ENCODE measurements at places on chromosomes 7 and 10. TPM values are rescaled to one million over a fixed set of nuclear protein-coding genes. Genes with fewer than 3 reads are reported as not detected.

The STAG3 gene
- under 0.01 TPM for total RNA-seq

The FAM25G gene
- not detected for total RNA-seq

The GIMAP7 gene
- not detected for total RNA-seq

The ABCB1 gene
- 0.97 TPM for total RNA-seq

The HOXA4 gene
- total RNA-seq: 0.97 TPM

The FAM24B gene
- total RNA-seq: 2.9 TPM

The FOXI2 gene
- total RNA-seq: not detected

The PLA2G12B gene
- total RNA-seq: not detected

GRCh38 chr10:124742413-124743190 is 1.6 kb downstream of the FAM53B start:
- DNase-seq: peak; percentile 49

- DNase-seq: no peak
Observed at GRCh38 chr7:142443216-142444010, 185.6 kb upstream of the PRSS58 start.

- DNase-seq: no peak
Observed at GRCh38 chr7:124188576-124188975, 155.7 kb upstream of the TMEM229A start.

GRCh38 chr10:44369854-44370253 is 15.0 kb downstream of the CXCL12 start:
- no peak for DNase-seq

- no peak for DNase-seq
Observed at GRCh38 chr7:15041226-15041625, 138.7 kb upstream of the DGKB start.

- peak; percentile 19 for DNase-seq
Observed at GRCh38 chr7:77954773-77955555, 156.4 kb downstream of the PHTF2 start.

DNA sequence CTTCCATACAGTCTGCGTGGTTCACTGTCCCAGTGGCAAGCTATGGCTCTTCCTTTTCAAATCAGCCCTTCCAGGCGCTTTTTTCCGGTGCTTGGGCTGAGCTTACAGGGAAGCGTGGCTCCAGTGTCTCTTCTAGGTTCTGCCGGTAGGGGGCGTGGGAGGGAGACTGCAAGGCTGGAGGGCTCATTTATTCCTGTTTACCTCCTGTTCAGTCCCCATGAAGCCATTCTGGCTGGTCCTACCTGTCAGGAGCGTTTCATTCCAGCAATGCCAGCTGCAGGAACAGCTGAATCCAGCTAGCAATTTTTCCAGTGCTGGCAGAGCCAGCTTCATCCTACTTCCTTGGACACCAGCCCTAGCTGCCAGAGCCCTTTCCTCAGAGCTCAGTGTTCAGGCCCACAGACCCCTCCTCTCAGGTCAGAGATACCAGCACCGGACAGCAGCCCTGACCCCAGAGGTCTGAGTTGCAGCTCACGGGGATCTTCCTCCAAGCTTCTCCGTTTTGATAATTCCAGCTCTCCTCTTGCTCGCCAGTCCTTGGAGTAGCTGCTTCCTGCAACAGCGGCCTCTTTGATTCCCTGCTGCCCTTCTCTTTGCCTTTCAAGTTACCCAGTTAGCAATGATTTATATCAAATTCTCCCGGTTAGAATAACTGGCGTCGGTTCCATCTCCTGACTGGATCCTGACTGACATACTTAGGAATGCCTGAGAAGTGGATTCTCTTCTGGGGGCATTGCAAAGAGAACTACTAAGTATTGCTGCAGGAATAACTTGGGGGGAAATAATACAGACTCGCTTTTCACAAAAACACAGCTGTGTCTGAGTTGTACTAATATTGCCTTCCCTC is 129.8 kb downstream of the FRMD4A start:
- no peak for DNase-seq

DNA sequence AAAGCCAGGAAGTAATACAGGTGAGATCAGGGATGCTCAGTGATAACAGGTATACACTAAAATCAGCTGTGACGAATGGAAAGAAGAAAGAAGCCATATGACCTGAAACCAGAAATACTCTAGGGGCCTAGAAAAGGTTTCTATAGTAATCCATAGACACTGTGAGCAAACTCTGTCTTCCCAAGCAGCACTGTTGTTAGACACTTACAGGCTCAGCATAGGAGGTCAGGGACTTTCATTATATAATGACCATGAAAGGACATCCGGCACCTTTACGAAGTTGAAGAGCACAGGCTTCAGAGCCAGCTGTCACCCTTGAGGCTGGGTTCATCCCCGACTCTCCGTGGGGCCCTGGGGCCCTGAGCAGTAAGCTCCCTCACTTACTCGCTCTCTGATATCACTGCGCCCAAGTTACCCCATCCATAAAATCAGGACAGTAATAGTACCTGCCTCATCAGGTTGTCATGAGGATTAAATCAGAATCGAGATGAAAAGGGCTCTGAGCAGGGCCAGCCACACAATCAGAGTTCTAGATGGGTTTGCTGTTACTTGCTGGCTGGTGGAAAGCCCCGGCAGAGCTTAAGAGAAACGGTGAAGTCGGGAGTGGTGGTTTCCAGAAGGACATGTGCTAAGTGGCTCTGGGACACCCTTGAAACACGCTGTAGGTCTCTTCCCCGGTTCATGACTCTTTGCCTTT is 79.5 kb downstream of the ITIH5 start:
- no peak for DNase-seq

DNA sequence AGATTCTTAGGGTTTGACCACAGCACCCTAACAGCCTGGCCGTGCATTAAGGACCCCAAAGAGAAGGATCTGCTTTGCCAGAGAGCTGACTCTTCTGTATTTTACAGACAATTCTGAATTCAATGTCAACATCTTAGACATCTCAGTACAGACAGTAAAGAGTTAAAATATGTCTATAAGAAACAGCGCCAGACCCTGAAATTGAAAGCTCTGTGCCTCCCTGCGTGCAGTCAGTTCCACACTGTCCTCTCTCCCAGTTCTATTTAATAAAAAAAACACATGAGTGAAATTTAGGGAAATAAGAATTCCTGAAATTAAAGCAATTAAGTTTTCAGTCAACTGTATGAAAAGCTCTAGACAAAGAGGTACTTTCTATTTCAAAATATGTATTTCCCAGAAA is 45.1 kb downstream of the MET start:
- DNase-seq: no peak

DNA sequence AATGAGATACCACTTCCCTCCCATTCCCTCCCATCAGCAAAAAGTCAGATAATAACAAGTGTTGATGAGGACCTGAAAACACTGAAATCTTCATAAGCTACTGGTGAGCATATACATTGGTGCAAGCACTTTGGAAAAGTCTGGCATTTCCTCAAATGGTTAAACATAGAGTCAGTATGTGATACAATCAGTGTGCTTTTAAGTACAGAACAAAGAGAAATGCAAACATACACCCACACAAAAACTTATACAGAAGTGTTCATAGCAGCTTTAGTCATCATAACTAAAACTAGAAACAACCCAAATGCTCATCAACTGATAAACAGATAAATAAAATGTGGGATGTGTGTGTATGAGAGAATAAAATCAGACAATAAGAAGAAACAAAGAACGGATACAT is 261.9 kb downstream of the ELMO1 start:
- no peak for DNase-seq

GRCh38 chr7:148480479-148481146 is 110.0 kb upstream of the C7orf33 start:
- no peak for DNase-seq

DNA sequence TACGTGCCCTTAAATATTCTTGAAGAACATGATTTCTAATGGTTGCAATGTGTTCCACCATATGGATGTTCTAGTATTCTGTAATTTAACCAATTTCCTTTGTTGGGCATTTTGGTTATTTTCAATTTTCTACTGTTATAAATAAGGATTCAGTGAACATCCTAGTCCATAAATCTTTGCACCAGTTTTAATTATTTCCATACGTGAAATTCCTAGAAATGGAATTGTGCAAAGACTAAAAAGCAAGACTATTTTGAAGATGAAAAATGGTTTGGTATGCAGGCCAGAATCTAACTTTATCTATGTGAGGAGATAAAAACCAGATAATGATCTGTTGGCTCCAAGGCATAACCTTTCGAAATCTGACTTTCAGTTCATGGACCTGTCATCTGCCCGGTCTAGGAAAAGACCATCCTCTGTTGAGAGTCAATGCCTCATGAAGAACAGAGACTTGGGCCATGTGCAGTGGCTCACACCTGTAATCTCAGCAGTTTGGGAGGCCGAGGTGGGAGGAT is 633.2 kb upstream of the NRP1 start:
- DNase-seq: no peak

DNA sequence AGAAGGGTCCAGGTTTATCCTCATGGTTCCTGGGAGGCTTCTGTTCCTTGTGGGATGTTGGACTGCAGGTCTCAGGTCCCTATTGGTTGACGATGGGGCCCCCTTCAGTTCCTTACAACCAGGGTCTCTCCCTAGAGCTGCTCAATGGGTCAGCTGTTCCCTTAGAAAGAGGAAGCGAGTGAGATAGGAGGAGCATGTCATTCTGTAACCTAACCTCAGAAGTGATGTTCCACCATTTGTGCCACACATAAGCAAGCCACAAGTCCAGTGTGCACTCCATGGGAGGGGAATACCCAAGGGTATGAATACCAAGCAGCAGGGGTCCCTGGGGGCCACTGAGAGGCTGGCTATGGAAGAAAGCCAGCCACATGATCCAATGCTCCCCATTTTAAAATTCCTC is 192.7 kb downstream of the GATA3 start:
- no peak for DNase-seq

DNA sequence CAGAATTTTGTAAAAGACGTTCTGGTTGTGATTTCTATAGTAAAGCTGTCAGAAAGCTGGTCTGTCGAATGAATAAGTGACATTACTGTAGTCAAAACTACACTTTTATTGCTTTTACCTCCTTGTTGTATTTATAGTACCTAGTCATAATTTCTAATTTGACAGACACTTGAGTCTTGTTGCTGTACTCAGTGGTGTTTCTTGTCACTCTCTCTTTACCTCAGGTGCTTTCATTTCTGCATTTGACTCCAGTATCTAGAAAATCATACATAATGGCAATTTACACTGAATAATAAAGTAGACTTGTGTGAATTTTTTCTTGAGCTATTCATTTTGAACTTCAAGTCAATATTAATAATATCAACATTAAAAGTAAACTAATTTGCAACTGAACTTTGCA is 257.6 kb upstream of the TEX47 start:
- DNase-seq: no peak

GRCh38 chr10:77187376-77187999 is 450.1 kb downstream of the KCNMA1 start:
- DNase-seq: peak; percentile 35

DNA sequence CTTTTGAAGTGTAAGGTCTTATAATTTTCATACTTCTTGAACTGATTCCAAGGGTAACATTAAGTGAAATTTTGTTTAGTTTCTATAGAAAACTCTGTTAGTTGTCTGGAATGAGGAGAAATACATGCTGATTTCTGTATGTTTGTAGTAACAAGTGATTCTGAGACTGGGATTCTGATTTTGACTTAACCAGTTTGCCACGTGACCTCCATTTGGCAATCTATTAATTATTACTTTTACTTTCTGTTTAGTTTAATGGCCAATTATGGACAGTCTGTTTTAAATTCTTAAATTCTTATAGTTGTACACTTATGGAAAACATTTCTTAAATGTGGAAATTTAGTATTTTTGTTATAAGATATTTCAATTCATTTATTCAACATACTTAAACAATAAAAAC is 163.1 kb downstream of the ADK start:
- DNase-seq: no peak

GRCh38 chr10:87092861-87093631 is 1.6 kb downstream of the GLUD1 start:
- DNase-seq: peak; percentile 74

DNA sequence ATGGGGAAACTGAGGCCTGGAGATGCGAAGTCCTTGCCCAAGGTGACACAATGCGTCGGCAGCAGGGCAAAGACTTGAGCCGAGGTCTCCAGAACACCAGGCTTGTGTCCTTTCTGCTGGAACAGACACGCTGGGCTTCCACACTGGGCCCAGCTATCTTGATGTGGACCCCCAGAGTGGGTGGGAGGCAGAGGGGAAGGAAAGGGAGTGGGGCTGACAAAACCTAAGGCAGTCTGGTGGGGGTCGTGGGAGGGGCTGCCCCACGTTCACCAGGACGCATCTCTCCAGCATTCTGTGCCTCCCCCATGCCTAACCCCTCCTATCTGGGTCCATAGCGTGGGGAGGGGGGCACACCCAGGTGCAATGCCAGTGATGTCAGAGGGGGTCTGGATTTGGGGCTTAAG is 38.1 kb downstream of the PPIF start:
- no peak for DNase-seq

All from fibroblast of villous mesenchyme (primary cell).